ENCODE measurements at places on chromosomes 6 and 20.

- no peak for DNase-seq
Measured at GRCh38 chr6:155108070-155108820, 113.1 kb downstream of the TIAM2 start.

DNA sequence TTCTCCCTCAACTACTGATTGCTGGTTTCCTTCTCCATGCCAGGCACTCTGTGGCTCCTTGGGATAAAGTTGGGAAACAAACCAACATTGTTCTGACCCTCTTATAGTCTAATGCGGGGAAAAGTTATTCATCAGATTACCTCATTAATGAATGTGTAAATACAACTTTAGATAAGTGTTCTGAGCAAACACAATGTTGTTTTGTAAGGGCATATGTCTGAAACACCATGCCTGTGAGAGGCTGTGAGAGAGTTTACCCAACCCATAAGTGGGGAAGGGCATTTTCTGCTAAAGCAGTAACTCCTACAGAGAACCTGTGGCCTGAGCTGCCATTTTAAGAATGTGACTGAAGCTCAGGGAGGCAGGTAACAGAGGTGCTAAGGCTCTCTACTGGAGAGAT is 283.5 kb downstream of the KHDC1L start:
- DNase-seq: no peak

GRCh38 chr6:65799389-65799788 is 92.4 kb upstream of the EYS start:
- no peak for DNase-seq

- DNase-seq: no peak
Measured at GRCh38 chr6:71879016-71879415, 7.3 kb upstream of the RIMS1 start.

DNA sequence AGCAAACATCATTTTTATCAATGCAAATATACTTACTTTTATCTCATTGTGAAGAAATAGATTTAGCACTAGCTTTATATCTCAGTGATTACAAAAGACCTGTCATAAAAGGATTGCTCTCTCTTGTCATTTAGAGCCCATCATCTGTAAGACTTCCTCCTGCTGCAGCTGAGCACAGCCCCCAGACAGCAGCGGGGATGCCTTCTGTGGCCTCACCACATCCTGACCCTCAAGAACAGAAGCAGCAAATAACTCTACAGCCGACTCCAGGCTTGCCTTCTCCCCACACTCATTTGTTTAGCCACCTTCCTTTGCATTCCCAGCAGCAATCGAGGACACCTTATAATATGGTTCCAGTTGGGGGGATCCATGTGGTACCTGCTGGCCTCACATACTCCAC is 127.0 kb upstream of the EDN1 start:
- DNase-seq: no peak

DNA sequence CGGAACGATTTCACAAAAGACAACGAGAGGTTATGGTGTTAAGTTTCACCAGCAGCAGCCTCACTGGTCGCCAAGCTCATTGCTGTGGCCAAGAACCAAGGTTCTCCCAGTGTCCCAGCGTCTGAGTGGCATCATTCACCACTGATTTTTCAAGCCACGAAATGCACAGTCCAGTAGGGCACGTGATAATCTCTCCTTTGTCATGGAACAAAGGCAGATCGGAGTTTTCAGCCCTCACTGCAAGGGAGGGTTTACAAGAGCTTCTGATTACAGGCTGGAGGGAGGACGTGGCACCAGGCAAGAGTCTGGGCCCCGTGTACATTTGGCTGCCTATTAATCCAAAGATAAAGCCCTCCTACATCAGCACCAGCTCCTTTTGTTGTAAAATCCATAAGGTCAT is 2.0 kb downstream of the CD24 start:
- DNase-seq: peak; percentile 57

DNA sequence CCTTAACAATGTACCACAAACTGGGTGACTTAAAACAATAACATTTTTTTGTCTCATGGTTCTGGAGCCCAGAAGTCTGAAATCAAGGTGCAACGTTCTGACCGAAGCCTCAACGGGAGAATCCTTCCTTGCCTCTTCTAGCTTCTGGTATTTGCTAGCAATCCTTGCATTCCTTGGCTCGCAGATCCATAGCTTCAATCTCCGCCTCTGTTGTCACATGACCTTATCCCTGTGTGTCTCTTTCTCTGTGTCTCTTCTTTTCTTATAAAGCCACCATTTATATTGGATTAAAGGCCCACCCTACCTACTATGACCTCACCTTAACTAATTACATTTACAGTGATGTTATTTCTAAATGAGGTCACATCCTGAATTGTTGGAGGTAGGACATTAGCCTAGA is 37.2 kb upstream of the DOK5 start:
- no peak for DNase-seq

DNA sequence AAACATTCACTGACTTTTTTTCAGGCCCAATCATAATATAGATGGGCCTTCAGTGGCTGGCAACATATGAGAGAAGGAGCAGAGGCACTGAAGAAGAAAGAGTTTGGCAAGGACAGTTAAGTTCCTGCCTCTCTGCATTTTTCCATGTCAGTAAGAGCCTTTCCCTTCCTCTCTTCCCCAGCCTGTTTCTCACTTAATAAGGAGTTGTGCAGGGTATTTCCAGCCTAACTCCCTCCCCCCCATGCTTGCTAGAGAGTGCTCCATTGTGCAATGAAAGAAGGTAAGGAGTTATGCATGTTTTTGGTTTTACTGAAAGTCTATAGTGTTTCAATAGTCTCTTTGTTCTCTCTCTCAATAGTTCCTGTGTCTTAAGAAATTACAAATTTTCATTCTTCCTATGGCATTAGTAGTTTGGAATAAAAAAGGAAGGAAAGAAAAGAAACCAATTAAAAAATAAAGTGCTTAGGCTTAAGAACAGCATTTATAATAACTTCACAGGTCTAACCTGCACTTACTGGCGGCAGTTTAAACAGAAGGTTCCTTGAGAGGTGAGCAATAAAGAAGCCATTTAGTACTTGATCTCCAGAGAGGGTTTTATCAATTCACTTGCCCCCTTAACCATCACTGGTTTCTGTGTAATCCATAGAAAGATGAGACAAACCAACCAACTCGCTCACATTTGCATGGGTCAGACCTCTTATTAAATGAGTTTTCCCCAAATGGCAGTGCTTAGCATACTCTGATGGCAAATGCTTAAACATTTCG is 251.1 kb downstream of the PTPRT start:
- no peak for DNase-seq

DNA sequence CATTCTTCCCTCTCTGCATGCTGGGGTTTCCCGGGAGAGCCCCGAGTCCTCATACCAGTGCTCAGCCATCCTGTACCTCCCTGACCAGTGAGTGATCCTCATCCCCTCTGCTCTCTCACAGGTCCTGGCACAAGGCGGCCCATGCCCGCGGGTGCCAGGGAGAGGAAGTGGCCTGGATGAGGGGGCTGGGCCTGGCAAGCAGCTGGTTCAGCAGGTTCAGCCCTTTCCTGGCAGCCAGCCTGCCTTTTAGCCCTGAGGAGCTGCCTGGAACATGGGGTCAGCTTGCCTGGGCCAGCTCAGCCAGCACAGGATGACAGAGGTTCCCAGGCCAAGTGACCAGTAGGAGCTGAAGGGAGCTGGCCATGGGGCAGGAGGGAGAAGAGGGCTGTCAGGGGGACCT is 10.9 kb downstream of the MOCS1 start:
- no peak for DNase-seq

- DNase-seq: peak; percentile 95
Measured at GRCh38 chr20:3172933-3173609, at the start of gene LZTS3. TSS of gene LZTS3 (minus strand) at chr20:3173549. CDS start at chr20:3167163, 6,386 bp downstream.

DNA sequence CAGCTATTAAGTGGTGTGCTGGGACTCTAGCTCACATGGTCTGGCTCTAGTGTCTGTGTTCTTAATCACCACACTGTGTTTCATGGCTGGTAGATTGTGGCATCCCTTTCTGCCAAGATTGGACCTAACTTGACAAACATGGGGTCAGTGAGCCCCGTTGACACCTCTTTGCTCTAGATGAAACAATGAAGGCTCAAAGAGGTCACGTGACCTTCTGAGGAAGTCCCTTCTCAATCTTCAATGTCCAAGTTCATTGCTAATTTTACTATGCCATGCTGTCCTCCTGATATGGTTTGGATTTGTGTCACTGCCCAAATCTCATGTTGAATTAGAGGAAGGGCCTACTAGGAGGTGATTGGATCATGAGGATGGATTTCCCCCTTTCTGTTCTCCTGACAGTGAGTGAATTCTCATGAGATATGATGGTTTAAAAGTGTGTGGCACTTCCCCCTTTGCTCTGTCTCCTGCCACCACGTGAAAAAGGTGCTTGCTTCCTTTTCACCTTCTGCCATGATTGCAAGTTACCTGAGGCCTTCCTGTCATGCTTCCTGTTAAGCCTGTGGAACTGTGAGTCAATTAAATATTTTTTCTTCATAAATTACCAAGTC is 177.8 kb upstream of the MYLIP start:
- no peak for DNase-seq

DNA sequence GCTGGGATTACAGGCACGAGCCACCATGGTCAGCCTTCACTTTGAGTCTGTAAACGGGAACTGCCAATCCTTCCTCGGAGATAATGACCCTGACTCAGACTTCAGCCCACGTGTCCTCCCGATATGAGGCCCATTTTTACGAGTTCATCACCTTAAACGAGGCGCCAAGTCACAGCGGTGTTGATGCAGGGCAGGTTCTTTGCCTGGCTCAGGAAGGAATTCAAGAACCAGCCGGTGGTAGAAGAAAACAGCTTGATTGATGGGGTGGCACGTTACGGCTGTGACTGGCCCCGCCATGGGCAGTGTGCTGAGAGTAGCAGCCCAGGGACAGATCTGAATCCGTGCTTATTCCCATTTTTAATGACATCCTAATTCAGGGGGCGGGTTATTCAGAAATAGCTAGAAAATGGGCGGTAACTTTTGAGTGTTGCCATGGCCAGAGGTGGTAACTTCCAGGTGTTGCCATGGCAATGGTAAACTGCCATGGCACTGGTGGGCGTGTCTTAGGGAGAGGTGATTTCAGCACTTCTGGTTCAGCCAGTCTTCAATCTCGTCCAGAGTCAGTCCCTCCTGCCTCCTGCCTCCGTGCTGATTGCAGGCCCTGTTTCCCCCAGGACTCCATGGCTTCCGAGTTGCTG is 9.1 kb upstream of the MAP1LC3A start:
- DNase-seq: no peak

- peak; percentile 26 for DNase-seq
Measured at GRCh38 chr20:23148731-23149570, 62.8 kb upstream of the CD93 start.

- DNase-seq: no peak
Measured at GRCh38 chr20:37311710-37312355, 22.4 kb downstream of the MANBAL start.

DNA sequence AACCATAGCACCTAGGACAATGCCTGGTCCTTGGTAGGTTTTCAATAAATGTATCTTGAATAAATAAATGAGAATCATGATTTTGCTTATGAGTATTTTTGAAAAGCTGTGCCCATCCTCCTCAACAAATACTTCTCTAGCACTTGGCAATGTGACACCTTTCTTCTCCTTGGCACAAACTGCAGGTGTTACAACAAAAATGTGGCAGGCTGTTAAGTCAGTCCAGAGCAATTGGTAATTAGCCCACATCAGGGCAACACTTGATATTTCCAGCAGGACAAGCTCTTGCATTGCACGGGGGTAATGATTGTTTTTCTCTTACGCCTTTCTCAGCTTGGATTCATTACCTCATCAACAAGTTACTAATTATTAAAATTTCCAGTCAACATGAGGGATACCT is 31.6 kb upstream of the SNX9 start:
- DNase-seq: no peak

- DNase-seq: no peak
Measured at GRCh38 chr6:82410151-82410648, 46.6 kb downstream of the TPBG start.

DNA sequence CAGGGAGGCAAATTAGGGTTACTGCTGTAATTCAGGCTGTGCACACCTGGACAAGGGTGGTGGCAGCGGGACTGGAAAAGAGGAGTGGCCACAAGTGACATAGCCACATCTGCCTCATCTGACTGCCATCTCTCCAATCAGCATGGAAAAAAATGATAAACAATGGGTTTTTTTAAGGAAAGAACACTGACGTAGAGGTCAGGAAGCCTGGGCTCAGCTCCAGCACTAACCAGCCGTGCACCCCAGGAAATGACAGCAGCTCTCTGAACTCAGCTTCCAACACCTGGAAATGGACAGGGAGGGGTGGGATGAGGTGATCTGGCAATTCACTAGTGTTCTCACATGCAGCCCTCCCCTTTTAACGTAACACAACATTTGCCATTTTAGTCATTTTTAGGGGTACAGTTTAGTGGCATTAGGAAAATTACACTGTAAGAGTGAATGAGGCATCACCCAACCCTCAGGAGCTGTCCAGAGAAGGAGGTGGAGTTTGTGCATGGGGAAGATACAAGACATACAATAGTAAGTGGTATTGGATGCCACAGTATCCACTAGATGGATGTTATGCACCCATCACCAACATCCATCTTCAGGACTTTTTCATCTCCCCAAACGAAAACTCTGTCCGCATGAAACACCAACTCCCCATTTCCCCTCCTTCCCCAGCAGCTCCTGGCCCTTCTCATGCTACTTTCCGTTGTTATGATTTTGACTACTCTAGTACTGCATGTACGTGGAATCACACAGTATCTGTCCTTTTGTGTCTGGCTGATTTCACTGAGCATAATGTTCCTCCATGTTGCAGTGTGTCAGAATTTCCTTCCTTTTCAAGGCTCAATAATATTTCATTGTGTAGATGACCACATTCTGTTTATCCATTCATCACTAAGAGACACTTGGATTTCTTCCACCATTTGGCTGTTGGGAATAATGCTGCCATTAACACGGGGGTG is 215.5 kb upstream of the ECI2 start:
- no peak for DNase-seq

GRCh38 chr6:169380493-169380892 is 126.8 kb upstream of the THBS2 start:
- no peak for DNase-seq

DNA sequence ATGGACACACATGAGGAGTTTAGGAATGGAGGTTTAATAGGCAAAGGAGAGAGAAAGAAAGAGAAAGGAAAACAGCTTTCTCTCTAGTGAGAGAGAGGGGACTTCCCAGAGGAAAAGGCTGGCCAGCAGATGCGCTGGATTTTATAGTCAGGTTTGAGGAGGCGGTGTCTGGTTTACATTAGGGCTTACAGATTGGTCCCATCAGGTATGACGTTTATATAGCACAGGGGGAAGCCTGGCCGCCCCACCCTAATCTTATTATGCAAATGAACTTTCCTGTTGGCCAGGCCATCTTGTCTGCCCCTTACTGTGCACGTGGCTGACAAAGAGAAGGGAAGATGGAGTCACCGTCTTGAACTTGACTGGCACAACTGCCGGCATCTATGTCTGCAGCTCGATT is 86.6 kb upstream of the QKI start:
- no peak for DNase-seq

GRCh38 chr20:51139891-51140290 is 117.0 kb upstream of the KCNG1 start:
- DNase-seq: no peak

DNA sequence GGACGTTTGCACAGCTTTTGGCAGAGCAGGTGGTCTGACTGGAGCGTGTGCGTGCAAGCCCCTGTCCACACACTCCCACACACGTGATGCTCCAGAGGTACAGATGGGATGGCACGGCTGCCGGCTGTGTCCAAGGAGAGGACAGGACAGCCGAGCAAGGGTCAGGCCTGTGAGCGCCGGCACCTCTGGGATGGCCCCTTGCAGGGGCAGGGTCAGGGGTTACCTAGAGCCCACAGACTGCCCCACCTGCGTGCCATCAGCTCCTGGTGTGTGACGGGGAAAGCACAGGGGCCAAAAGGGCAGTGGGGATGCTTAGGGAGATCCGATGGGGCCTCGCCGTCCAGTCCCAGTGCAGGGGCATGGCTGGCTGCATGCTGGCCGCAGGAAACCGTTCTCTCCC is 189.7 kb downstream of the TAF4 start:
- DNase-seq: no peak

- no peak for DNase-seq
Measured at GRCh38 chr6:7784248-7784647, 58.3 kb downstream of the BMP6 start.

All from ecto neural progenitor cell (in vitro differentiated cells).